Urinary bladder (tissue), 4 donors: ENCODE measurements at places on chromosomes 7 and 10. TPM values are rescaled to one million over a fixed set of nuclear protein-coding genes. Genes with fewer than 3 reads are reported as not detected.

DNA sequence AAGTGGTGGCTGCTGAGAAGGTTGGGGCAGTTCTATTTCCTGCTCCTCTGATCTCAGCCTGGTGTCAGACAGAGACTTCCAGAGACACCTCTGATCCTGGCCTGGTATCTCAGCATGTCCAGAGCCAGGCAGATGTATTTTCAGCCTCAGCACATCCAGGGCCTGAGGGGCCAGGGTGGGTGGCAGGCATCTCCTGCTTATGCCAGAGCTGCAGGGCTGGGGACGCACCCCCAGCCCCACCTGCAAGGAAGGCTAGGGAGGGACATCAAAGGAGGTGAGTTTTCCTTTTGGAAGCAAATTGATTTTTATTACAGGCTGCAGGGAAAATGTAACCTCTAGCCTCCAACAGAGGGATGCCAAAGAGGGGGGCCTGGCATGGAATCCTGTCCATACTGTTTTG is 36.7 kb downstream of the CFAP46 start:
- DNase-seq: no peak

Gene MKI67
- polyA plus RNA-seq: 0.42 TPM

- DNase-seq: peak; percentile 35
These were observed 285.1 kb downstream of the CCSER2 start for GRCh38 chr10:84613336-84614021.

GRCh38 chr10:111984057-111984456 is 199.5 kb downstream of the GPAM start:
- DNase-seq: no peak

GRCh38 chr10:102120142-102120990 is at the start of gene LDB1:
TSS of gene LDB1 (minus strand) at chr10:102120368. CDS start at chr10:102120110, 258 bp downstream.
- peak; percentile 74 for DNase-seq

GRCh38 chr7:137628216-137628615 is 218.6 kb downstream of the DGKI start:
- DNase-seq: no peak

GRCh38 chr10:98619446-98619845 is 172.7 kb upstream of the HPS1 start:
- DNase-seq: no peak

- DNase-seq: no peak
These were observed 81.3 kb upstream of the SFMBT2 start for GRCh38 chr10:7491949-7492659.

Gene FZD1
- 18.7 TPM for polyA plus RNA-seq

DNA sequence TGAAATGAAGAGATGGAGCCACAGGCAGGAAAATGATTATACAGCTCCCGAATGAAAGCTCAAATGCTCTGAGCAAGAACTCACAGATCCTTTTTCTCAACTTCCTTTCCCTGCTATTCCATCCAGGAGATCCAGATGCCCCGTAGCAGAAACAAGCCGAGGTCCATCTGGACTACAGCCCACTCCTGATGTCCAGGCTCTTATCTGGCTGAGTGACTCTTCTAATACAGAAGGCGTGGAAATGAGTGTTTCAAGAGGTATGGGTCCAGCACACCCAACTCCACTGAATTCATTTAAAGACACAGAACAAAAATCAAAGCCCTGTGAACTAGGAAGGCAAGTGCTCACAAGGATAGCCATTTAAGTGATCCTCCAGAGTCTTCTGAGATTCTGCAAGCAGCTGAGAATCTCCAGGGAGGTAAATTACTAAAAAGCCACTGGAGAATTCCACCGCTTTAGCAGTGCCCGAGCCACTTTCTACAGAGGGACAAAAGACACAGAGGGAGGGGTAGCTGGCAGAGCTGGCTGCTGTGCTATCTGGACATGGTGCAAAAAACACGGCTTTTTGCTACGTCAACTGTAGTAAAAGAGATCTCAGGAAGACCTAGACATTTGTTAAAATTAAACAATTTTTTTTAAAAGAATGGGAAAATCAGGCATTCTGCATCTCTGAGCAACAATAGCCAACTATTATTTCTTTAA is 24.5 kb downstream of the FAM171A1 start:
- DNase-seq: no peak

GRCh38 chr7:80150611-80151273 is 16.1 kb downstream of the GNAI1 start:
- DNase-seq: no peak

DNA sequence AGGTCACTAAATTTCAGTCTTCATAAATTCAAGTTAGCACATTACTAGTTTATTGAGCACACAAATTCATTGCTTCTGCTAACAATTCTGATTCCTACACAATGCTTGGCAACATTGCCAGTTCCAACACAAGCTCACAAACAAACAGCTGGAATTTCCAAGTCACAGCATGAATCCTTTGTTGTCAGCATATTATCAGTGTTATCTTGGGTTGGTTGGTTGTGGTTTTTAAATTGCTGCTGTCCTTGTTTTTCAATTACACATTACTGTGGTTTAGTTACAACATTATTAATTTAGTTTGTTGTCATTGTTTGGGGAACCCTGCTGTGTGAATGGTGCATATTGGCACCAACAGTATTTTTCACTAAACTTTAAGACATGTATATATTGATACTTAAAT is 86.0 kb upstream of the ARID5B start:
- no peak for DNase-seq
